ENCODE measurements at places on chromosomes 7 and 10.

DNA sequence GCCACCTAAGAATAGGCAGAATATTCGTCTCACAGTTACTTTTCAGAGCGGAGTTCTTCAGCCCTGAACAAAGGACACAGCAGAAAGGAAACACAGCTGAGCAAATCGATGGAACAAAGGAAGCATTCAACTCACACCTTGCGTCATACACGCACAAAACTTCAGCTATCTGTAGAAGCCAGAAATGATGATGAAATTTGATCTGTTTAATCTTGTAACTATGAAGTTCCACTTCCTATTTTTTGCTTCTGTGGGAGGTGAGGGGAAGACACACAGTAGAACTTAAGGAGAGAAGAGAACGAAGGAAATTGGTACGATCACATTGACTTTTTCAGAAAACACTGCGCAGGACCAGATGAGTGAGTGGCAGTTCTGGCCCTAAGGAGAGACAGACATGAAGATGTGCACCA lies 26.2 kb downstream of the FAM171A1 start:
- DNase-seq = no peak

- DNase-seq = no peak
These were observed 57.7 kb downstream of the PTPRE start for GRCh38 chr10:127964621-127965020.

- DNase-seq = peak; percentile 83
These were observed 4.8 kb downstream of the EGR2 start for GRCh38 chr10:62811159-62811875.

GRCh38 chr10:113108194-113108835 lies 158.3 kb downstream of the TCF7L2 start:
- DNase-seq = peak; percentile 60

DNA sequence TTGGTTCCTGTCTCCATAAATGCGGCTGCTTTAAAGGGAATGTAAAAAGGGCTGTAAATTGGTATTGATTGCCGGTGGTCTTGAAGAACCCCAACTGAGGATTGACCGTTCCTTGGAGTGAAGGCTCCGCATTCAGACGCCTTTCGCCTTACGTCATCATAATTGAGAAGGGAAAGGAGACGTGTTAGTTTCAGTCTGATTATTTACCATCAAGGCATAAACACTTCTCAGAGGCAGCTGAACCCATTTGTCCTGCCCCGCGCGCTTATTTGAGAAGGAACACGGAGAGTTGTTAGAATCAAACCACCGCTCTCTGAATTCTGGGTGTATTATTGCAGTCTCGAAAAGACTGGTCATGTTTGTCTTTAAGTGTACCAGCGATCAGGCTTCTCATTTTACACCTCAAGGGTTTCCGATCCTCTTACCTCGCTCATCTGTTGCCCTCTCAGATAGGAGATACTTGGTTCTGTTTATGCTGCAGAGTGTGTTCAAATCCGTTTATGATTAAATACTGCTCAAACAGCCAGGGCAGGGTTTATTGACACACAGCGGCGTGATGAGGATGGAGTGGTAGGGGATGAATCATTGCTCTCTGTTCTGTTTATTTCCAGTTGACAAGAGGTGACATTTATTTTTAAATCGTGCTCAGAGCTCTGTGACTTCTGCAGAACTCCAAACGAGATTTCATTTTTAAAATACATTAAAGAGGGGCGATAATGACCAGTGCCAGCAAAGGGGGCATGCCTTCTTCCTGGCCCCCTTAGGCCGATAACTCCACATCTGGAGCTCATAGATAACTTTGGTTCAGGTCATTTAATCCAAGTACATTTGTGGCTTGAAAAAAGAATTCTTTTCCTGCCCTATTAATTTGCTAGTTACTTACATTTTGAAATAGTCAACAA lies 30.4 kb downstream of the FOXK1 start:
- DNase-seq = no peak

GRCh38 chr10:69960988-69961880 lies 91.4 kb upstream of the MACROH2A2 start:
- DNase-seq = no peak

DNA sequence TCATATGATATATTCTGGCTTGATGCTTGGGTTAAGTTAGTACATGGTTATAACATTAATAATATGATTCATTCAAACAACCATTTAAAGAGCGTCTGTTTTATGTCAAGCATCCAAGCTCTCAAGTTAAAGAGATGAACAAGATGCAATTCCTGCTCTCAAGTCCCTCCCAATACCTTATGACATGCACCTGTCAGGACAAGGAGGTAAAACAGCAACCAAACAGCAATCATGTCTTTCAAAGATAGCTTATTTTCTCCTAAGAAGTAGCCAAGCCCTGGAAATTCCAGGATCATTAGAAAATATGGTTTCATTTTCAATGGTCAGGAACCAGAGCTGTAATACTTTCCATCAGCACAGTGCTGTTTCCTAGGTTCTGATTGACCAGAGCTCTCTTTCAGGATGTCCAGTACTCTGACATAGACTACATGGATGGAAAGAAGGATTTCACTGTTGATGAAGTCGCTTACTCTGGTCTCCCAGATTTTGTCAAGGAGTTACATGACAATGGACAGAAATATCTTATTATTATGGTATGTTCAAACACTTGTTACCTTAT lies 29.0 kb downstream of the MGAM2 start:
- DNase-seq = no peak

GRCh38 chr7:90877201-90877600 lies 281.1 kb downstream of the CDK14 start:
- DNase-seq = no peak

DNA sequence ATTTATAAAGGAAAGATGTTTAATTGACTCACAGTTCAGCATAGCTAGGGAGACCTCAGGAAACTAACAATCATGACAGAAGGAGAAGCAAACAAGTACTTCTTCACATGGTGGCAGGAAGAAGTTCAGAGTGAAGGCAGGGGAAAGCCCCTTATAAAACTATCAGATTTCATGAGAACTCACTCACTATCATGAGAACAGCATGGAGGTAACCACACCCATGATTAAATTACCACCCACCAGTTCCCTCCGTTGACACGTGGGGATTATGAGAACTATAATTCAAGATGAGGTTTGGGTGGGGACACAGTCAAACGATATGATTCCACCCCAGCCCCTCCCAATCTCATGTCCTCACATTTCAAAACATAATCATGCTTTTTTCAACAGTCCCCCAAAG lies 124.2 kb upstream of the PCGF5 start:
- no peak for DNase-seq

- DNase-seq = no peak
These were observed 294.7 kb downstream of the ARL4A start for GRCh38 chr7:12982178-12982577.

- no peak for DNase-seq
These were observed 79.8 kb upstream of the NME8 start for GRCh38 chr7:37768611-37769010.

GRCh38 chr10:132615341-132616169 lies 78.0 kb downstream of the INPP5A start:
- DNase-seq = no peak

- DNase-seq = no peak
These were observed 143.8 kb downstream of the ARHGAP21 start for GRCh38 chr10:24579906-24580305.

GRCh38 chr7:33243319-33243881 lies 114.0 kb downstream of the BBS9 start:
- DNase-seq = no peak

GRCh38 chr10:47114680-47115186 lies 185.3 kb upstream of the GDF10 start:
- no peak for DNase-seq

- no peak for DNase-seq
These were observed 5.1 kb upstream of the GRID1 start for GRCh38 chr10:86371691-86372090.

- DNase-seq = no peak
These were observed 6.5 kb downstream of the GNB2 start for GRCh38 chr7:100679927-100680575.

- no peak for DNase-seq
These were observed 1.5 kb upstream of the RELN start for GRCh38 chr7:103990991-103991390.

DNA sequence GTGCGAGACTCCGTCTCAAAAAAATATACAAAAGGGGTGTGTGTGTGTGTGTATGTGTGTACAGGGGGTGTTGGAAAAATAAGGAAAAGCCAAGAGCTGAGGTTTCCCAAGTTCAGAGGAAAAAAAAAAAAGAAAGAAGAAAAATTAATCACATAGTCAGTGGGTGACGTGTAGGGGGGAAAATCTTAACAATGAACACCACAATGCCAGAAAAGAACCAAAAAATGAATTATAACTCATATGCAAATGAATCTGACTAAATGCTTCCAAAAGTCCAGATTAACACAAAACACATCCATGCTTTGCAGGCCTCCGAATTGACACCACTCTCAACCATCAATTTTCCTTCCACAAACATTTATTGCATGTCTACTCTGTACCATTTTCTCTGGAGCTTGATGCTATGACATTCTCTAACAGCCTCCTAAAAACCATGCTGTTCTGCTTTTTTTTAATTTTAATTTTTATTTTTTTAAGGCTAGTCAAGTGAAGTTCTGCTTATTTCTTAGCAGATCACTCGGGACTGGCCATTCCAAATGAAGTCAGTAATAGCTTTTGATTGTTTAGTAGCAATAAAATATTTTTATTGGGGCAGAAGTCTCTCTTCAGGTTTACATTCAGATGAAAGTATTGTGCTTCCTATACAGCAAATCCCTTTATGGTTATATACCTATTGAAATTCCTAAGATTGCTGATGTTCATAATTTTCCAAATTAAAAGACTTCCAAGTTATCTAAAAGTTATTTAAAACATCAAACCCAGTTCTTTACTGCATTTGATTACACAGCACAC lies 133.8 kb downstream of the CNOT4 start:
- DNase-seq = no peak

- DNase-seq = no peak
These were observed 3.3 kb downstream of the XPNPEP1 start for GRCh38 chr10:109920016-109920415.

DNA sequence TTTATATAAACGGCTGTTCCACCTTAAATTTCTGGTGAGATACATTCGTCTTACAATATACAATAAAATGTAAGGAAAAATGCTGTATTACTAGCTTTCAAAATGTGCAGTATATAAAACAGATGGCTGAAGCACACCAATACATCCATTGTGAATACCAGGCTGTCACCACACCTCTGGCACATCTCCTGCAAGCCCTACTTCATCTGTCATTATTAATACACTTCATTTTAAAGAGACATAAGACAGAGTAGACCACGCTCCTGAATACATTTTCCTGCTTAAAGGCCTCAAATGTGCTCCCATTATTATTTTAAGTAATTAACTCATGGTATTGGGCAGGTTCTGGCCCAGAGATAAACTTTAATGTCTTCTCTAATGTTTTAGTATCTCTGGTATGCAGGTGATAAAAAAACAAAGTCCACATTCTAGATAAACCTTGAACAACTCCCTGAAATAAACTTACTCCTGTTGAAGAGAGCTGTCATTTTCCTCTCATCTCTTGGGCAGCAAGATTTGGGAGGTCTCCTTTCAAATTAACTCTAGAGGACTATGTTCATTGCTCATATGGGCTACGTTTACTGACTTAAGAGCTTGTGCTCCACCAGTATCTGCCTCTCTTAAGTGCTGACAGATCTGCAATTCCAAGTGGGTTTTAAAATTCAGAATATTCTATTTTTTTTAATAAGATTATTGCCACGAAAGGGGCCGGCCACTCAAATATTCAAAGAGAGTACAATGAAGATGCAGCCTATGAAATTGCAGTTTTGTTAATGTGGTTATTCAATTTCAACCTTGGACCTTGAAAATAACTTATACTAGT lies 396.5 kb upstream of the SEMA3D start:
- no peak for DNase-seq

GRCh38 chr7:78172267-78172757 lies 373.7 kb downstream of the PHTF2 start:
- no peak for DNase-seq

DNA sequence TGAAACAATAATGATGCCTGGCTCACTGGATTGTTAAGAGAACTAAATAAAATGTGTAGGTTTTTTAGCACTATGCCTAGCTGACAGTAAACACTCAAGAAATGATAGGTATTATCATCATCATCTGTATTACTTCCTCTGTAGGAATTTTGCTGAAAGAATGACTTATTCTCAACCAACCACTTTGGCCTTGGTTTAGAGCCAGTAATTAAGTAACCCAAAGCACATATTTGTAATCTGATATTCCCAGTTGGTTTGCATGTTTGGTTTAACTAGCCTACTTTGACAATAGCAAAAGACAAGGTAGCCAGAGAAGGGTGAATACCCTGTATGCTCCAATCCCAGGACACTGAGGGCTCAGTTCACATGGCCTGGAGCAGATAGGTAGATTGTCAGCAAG lies 34.4 kb downstream of the BCAP29 start:
- no peak for DNase-seq

GRCh38 chr10:128318913-128319312 lies 192.7 kb upstream of the MKI67 start:
- no peak for DNase-seq

- DNase-seq = no peak
These were observed 34.8 kb downstream of the TRDMT1 start for GRCh38 chr10:17166699-17167098.

DNA sequence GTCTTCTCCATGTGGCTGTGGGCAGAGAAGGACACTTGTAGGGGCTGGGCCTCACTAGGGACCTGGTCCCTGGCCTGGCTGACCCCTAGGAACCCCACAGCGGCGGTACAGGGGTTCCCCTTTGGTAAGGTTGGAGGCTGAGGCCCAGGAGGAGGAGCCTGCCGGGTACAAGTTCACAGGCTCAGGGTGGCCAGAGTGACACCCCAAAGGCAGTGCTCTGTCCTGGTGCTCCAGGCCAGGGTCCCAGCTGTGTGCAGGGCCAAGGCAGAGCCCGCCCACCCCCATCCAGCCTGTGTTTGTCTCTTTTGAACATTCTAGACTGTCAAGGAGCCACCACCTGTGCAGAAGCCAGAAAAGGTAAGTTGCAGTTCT lies 23.3 kb downstream of the ANTXRL start:
- no peak for DNase-seq

DNA sequence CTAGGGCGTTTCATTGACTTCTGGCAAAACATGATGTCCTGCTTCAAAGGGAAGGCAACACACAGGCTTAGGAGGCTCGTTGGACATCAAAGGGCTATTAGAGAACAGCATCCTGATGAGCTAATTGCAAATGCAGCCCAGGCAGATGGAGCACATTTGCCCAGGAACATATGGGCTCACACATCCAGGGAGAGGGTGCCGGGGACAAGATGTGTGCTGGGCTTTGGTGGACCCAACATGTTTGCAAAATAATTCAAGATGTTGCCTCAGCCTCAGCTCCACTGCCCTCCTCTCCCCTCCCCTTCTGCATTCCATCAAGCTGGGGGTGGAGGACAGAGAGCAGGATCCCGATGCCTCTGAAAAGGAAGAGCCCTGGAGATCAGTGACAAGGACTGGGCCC lies 217.1 kb upstream of the ZMIZ1 start:
- DNase-seq = no peak

GRCh38 chr10:36224431-36224985 lies 582.4 kb upstream of the FZD8 start:
- DNase-seq = no peak

GRCh38 chr7:151137791-151138152 lies 29.7 kb downstream of the GBX1 start:
- DNase-seq = no peak

DNA sequence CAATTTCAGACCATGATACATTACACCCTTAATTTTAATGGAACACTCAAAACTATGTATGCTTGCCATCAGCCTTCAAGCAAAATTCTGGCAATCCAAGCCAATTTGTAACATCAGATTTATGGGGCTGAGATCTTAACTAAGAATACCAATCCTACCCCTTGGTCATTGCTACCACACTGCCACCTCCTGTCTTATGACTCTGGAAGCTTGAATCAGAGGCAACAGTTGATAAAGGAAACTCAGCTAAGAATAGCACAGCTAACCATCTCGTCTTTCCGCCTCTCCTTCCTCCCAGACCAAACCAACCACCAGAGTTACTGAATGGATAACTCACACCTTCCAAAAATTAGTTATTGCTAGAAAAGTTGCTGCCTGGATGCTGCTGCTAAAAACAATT lies 7.4 kb downstream of the IGF2BP3 start:
- no peak for DNase-seq
